Frontal cortex (tissue), 4 donors: ENCODE measurements at places on chromosomes 12 and 14. TPM values are rescaled to one million over a fixed set of nuclear protein-coding genes. Genes with fewer than 3 reads are reported as not detected.

DNA sequence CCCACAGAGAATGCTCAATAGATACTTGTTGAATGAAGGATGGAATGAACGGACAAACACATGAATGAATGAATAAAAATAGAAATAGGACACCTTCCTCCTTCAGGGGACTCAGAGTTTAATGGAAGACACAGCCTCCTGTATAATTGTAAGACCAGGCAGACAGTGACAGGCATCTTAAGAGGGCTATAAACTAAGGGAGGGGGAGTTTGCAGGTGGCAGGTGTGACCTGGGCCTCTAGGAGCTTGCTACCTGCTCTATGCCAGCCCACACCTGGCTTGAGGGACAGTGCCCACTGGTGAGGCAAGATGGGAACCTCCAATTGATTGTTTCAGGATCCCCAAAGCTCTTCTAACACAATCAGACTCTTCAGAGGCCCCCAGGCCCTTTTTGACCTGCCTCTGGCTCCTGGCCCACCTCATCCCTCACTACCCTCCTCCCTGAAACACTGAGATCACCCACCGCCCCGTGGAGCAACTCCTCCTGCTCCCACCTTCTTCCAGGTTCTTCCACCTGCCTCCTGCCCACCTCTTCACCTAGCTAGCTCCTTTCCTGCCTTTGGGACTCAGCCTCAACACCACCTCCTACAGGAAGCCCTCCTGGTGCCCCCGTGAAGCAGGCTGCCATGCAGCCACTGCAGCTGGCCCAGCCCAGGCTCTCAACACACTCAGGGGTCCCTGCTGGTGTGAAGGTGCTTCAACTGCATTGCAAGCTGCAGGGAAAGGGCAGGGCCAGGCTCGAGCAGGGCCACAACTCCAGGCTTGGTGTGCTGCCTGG, 9.4 kb downstream of the SERPINA3 start:
- no peak for DNase-seq

GRCh38 chr12:50806176-50806575, 36.5 kb upstream of the TMPRSS12 start:
- no peak for DNase-seq

Gene AMDHD1
- 0.82 TPM for total RNA-seq

- no peak for DNase-seq
These were observed 18.3 kb downstream of the VWF start for GRCh38 chr12:6106218-6106617.

Gene NTF3
- total RNA-seq: 2.9 TPM

Gene PMCH
- total RNA-seq: 0.41 TPM

DNA sequence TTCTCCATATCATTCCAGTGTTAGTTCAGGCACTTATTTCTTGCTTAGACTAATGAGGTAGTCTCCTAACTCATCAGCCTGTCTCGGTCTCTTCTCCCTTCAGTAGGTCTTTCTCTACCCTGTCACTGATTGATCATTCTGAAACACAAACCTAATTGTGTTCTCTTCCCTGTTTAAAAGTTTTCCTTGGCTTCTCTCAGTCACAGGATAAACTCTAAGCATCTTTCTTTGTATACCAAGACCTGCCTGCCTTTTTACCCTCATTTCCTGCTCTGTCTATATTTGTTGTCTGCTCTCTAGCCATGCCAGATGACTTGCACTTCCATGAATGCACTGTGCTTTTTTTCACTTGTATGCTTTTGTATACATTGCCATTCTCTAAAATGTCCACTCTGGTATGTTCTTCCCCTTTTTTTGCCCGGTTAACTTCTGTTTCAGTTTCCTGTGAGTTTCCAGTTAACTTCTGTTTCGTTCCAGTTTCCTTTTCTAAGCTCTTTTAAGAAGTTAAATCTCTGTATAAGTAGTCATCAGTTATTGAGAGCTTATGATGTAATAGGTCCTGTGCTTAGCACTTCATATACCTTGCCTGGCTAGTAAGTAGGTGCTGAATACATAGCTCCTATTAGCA, 12.8 kb downstream of the DIP2B start:
- DNase-seq: no peak

GRCh38 chr12:129053232-129053631, 200.0 kb downstream of the GLT1D1 start:
- DNase-seq: no peak

Gene KRT74
- not detected for total RNA-seq

Gene AMN
- under 0.01 TPM for total RNA-seq

Gene LRRIQ1
- 6.5 TPM for total RNA-seq

- no peak for DNase-seq
These were observed 28.6 kb downstream of the EML1 start for GRCh38 chr14:99821519-99822508.

Gene GALNT6
- total RNA-seq: under 0.01 TPM
